ENCODE measurements at places on chromosomes 3 and 15. TPM values are rescaled to one million over a fixed set of nuclear protein-coding genes. Genes with fewer than 3 reads are reported as not detected.

NUP210 gene
- 0.24 TPM for total RNA-seq

ZBED2 gene
- total RNA-seq, result not detected

SOX14 gene
- not detected for total RNA-seq

DNA sequence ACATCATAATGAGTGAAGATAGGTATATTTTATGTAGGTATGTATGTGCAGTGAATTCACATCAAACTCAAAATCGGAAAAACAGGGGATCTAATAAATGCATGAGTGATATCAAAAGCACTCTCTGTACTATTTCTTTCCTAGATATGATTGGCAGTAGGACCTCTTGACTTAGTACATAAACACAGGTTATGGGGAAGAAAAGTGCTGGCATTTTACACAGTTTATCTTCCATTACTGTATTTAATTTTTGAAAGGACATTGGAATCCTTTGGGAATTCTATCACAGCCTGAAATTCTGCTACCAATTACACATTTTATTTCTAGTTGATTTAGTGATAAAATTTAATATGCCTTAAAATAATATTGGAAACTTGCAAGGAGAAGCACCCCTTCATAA, 470.5 kb upstream of the ONECUT1 start:
- DNase-seq, result no peak

BCHE gene
- total RNA-seq, result 9.5 TPM

DNA sequence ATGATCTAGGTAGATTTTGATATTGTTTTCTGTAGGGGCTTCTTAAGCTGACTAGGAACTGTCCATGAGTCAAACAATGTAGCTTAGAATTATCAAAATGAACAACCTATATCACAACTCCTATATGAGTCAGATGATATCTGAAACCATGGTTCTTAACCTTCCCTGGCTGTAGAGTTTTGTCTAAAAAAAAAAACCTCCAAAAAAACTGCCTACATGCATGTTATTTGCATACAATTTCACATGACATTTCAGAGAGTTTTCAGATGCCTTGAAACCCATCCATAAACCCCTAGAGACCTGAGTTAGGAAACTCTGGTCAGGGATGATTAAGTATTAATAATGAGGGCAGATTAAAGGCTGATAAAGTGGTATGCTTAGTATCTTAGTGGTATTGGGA, 157.0 kb downstream of the CHST2 start:
- no peak for DNase-seq

- DNase-seq, result no peak
Measured at GRCh38 chr3:173789530-173790162, 392.1 kb downstream of the NLGN1 start.

Measured in RPMI7951 (cell line).